Stimulated activated CD8-positive, alpha-beta memory T cell treated with anti-CD3 and anti-CD28 coated beads, Interleukin-4, amount 100 ng/mL, for 4 hours (primary cell): ENCODE measurements at places on chromosomes 7 and 10.

DNA sequence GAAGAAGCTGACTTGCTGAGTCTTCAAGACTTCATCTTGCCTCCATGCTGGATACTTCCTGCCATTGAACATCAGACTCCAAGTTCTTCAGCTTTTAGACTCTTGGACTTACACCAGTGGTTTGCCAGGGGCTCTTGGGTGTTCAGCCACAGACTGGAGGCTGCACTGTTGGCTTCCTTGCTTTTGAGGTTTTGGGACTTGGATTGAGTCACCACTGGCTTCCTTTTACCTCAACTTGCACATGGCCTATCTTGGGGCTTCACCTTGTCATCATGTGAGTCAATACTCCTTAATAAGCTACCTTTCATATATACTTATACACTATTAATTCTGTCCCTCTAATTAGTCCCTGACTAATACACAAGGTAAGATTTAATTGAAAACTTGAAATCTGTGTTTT is 361.7 kb upstream of the SEMA3C start:
- no peak for DNase-seq

- no peak for DNase-seq
Observed at GRCh38 chr7:48118041-48118440, 29.0 kb downstream of the UPP1 start.

GRCh38 chr10:1360011-1360557 is 303.9 kb downstream of the WDR37 start:
- no peak for DNase-seq

- DNase-seq = no peak
Observed at GRCh38 chr7:135801045-135801693, 52.6 kb upstream of the FAM180A start.

GRCh38 chr10:33122014-33122809 is 164.2 kb upstream of the ITGB1 start:
- no peak for DNase-seq

DNA sequence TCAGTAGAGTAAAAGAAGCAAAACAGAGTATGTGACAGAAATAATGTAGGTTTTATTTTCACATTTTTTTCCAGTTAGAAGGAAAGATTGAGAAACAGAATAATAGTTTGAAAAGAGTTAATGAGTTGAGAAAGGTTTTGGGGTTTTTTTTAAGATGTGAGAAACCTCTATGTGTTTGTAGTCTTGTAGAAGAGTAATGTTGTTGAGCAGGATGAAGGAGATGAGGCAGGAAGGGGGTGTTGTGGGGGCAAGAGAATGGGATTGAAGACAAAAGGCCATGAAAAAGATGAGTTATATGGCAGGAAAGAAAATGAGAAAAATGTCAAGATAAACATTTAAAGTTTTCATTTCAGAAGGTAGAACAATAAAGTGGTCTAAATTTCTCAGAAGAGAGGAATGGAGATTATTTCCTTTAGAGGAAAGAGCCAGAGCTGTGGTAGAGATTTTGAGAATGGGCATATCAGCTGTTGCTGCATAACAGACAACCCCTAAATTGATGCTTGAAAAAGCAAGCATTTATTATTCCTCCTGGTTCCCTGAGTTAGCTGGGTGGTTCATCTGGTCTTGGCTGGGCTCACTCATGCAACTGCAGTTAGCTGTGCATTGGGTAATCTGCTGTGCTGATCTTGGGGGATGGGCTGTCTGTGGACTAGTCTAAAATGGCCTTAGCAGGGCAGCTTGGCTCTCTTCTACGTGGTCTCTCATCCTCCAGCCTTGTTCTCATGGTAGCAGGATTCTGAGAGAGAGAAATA is 27.1 kb downstream of the PCGF5 start:
- no peak for DNase-seq

GRCh38 chr10:101858723-101859500 is 15.3 kb upstream of the KCNIP2 start:
- DNase-seq = no peak

DNA sequence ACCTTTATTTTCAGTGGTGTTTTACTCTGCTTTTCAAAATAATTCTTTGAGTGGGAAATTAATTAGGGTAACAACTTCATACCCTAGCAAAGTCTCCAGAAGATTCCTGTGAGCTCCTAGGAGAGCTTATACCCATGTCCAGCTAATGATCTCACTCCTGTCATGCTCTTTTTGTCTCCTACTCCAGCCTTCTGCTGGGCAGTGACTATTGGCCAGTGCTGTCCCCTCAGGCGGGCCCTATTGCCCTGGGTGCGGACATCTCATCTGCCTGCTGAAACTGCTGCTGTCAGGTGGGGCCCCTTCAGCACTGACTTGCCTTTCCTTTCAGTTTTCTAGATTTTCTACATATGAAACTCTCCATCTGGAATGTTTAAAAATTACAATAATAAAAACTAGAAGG is 80.3 kb downstream of the EBLN1 start:
- DNase-seq = no peak

DNA sequence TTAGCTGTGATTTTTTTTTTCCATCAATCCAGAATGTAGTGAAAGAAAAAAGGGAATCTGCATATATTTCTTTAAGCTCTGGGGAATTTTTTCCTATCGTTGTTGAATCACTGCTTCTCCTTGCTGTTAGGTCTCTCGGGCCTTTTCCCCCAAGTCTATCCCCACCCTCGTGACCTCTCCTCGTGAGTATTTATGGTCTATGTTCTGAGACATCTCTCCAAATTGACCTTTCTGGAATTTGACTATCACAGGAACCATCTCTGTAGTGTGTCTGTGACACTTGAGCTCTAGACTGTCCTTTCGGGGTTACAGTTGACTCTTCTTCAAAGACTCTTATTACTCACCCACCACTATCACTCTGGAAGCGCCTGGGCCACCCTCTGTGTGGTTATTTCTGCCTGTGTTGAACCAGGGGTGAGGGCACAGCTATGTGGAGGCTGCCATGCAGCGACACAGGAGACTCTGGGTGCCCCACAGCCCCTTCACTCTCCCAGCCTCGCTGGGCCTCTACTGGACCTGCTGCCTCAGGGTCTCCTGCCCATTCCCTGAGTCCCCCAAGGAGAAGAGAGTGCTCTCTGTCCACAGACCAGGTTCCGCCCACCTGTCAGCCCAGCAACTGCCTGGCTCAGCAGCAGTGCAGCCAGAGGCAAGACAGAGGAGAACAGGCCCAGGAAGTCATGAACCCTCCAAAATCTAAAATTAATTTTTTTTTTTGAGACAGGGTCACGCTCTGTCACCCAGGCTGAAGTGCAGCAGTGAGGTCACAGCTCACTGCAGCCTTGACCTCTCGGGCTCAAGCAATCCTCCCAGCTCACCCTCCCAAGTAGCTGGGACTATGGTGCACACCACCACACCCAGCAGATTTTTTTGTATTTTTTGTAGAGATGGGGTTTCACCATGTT is 45.7 kb upstream of the PTPRN2 start:
- DNase-seq = no peak

DNA sequence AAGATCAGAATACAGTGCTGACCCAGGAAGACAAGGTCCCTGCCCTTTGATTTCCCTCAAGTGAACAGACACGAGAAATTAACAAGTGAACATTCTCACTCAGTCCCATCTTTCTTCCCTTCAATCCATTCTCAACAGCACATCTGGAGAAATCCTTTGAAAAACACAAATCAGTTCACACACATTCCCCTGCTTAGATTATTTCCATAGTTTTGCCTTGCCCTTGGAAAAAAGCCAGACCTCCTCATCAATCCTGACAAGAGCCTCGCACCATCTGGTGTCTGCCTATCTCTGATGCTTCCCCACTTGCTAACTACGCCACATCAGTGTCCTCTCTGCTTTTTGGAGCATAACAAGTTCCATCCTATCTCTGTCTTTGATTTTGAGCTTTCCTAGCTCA is 94.4 kb upstream of the KIAA1217 start:
- DNase-seq = no peak

- DNase-seq = no peak
Observed at GRCh38 chr7:25389489-25390106, 161.3 kb upstream of the NPVF start.

GRCh38 chr10:76244061-76244686 is 812.8 kb downstream of the LRMDA start:
- no peak for DNase-seq

- no peak for DNase-seq
Observed at GRCh38 chr7:18565337-18565736, 69.8 kb downstream of the HDAC9 start.

GRCh38 chr10:22959292-22959691 is 31.4 kb downstream of the ARMC3 start:
- no peak for DNase-seq

- no peak for DNase-seq
Observed at GRCh38 chr7:19000410-19000809, 117.0 kb downstream of the TWIST1 start.

- no peak for DNase-seq
Observed at GRCh38 chr10:112785089-112785488, 165.0 kb upstream of the TCF7L2 start.

- no peak for DNase-seq
Observed at GRCh38 chr7:142957723-142958122, 4.4 kb downstream of the KEL start.

- DNase-seq = no peak
Observed at GRCh38 chr7:107879400-107880035, 11.5 kb upstream of the DLD start.

DNA sequence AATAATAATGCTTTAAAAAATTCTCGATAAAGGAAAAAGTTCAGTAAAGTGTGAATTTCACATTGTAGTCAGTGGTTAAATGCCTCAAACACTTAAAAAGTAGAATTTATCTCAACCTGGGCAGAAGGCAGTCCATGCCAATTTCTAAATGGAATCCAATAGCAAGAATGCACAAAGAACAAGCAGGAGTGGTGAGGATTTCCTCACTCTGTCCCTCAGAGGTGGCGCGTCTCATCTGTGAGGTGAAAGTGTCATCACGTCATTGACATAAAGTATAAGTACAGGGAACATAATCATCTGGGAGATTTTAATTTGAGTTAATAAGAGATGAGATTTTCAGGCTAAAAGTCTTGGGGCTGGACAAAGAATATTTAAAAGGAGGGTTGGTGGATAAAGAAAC is 10.0 kb upstream of the PRKCQ start:
- no peak for DNase-seq

- no peak for DNase-seq
Observed at GRCh38 chr7:158469396-158470051, 118.1 kb downstream of the PTPRN2 start.

DNA sequence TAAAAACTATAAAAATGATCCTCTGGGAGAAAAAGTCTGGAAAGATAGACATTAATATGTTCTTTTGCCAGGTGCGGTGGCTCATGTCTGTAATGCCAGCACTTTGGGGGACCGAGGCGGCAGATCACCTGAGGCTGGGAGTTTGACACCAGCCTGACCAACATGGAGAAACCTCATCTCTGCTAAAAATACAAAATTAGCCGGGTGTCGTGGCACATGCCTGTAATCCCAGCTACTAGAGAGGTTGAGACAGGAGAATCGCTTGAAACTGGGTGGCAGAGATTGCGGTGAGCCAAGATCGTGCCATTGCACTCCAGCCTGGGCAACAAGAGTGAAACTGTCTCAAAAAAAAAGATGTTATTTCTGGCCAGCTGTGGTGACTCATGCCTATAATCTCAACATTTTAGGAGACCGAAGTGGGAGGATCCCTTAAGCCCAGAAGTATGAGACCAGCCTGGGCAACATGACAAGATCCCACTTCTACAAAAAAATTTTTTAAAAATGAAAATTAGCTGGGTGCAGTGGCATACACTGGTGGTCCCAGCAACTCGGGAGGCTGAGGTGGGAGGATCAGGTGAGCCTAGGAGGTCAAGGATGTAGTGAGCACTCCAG is 101.9 kb upstream of the LRRN3 start:
- no peak for DNase-seq

DNA sequence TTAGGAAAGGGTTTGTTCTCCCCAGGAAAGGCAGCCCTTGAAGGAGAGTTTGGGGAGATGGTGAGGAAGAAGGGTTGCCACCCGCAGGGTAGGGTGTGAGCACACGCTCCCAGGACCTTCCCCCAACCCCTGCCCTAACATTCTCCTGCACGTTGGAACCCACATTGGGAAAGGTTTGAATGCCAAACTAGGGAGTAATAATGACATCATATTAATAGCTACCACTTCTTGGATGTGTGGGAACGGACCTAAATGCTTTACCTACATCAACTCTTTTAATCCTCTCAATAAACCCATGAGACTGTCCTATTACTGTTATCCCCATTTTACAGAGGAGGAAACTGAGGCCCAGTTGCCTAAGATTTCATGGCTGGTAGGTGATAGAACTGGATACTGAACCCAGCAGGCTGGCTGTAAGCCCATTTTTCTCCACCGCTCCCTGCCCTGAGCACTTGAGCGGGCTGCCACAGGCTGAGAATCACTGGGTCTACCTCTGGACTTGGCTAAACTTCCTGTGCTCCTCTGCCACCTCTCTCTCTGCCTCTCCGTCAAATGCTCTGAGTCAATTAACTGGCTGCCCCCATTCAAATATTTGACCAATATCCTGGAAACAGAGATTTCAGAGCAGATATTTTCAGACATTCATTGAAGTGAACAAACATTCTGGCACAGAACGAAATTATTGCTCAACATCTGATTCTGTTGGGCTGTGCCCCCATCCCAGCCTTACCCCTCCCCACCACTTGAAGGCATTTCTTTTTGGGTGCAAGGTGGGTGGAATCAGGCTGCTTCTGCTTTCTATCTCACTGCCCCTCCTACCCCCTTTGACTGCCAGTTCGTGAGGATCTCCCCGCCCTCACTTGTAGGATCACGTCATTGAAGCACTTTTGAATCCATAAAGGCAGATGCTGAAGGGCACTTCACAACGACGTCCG is 129.7 kb downstream of the C10orf105 start:
- no peak for DNase-seq

DNA sequence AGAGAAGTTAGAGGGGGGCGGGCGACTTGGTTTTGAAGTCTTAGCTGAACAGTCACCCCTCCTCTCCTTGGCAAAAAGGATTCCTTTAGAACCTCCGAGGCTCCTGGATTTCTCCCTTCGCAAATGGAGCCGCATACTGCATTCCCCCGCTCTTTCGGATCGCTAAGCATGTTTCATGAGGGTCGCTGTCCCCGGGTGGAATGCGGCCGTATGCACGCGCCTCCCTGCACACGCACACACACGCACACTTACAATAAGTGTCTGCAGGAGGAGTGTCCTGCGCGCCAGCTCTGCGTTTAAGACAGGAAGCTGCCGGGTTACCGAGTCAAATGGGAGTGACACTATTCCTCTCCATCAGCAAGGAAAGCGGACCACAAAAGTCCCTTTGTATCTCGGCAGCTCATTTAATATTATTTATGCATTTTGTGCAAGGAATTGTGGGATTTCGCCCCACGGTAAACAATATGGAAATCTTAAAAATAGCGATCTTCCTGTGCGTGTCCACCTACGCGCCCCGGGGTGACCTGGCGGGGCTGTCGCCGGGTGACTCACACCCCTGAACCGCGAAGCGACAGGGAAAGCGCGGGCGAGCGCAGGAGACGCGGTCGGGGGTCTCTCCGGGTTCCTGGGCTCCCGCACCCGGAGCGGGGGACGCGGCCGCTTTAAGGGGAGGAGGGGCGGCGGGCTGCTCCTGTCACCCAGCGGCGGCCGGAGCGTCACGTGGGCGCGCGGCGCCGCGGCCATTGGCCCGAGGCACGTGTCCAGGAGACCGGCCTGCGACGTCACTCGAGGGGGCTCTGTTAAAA is 988 bp upstream of the EN2 start:
- DNase-seq = no peak
